ENCODE measurements at places on chromosomes 6 and 20.
A peak's percentile ranks its signal among the peaks of the same experiment; 100 is the strongest.

- no peak for DNase-seq
Observed at GRCh38 chr20:7301807-7302206, 534.3 kb downstream of the BMP2 start.

DNA sequence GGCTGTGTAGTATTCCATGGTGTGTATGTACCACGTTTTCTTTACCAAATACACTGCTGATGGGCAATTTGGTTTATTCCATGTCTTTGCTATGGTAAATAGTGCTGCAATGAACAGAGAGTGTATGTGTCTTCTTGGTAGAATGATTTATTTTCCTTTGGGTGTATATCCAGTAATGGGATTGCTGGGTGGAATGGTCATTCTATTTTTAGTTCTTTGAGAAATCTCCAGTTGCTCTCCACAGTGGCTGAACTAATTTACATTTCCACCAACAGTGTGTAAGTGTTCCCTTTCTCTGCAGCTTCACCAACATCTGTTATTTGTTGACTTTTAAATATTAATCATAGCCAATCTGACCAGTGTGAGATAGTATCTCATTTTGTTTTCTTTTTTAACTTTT, 13.9 kb downstream of the CST9L start:
- no peak for DNase-seq

- no peak for DNase-seq
Observed at GRCh38 chr20:11372876-11373790, 544.6 kb upstream of the BTBD3 start.

GRCh38 chr20:21528870-21529269, 15.0 kb upstream of the NKX2-2 start:
- no peak for DNase-seq

DNA sequence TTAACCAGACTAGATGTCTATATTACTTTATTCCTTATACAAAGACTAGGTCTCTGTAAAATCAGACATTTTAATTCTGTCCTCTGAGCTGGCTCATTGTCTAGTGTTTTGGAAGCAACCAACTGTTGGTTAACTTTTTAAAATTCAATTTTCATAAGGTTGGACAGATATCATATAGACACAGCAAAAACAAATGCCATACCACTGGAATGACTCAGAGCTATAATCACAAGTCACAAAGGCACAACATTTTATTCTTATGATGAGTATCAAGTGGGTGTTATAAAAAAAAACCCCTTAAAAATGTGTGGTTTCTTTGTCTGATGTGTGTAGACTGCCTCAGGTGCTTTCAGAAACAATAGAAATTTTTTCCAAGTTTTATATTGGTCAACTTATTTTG, 296.2 kb upstream of the MARCKS start:
- DNase-seq, result no peak

DNA sequence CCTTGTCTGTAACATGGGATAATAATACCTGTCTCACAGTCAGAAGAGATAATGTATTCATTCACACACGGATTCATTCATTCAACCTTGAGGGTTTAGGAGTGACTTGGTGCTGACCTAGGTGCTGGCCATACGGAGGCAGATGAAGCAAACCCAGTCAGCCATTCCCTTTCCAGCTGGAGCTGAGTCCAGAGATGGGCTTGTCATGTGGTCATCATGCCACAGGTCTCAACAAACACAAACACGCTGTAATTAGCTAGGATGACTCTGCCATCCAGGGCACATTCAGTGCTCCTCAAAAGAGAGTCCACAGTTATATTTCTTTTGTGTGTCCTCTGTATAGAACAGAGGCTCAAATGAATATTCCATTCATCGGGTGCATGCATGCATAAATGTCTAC, 19.5 kb upstream of the PRELID3B start:
- no peak for DNase-seq

GRCh38 chr6:12420626-12421025, 130.5 kb downstream of the EDN1 start:
- no peak for DNase-seq

GRCh38 chr6:46688117-46688965, 656 bp downstream of the TDRD6 start:
- peak; percentile 9 for DNase-seq
